ENCODE measurements at places on chromosomes 5 and 9.

- no peak for DNase-seq
Measured at GRCh38 chr9:35907711-35908503, 1.4 kb upstream of the SPAAR start.

- DNase-seq = no peak
Measured at GRCh38 chr5:163463063-163463435, 2.6 kb downstream of the HMMR start.

DNA sequence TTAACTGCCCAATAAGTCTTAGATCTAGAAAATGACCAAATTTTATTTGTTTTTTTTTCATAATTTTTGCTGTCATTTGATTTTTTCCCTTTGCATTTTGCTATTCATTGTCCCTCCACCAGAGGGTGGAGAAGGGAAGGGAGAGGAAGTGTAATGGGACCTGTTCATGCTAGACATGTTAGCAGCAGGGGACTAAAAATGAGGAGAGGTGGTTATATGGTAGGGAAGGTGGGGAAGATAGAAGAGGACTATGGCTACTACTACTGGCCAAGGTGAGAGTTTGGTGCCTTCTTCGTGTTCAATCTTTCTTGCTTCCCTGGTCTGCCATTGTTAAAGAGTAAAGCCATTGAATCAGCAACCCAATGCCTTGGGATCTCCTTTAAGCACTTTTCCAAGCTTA, 6.4 kb downstream of the GRIA1 start:
- no peak for DNase-seq

- DNase-seq = no peak
Measured at GRCh38 chr5:32866138-32866537, 155.0 kb downstream of the NPR3 start.

DNA sequence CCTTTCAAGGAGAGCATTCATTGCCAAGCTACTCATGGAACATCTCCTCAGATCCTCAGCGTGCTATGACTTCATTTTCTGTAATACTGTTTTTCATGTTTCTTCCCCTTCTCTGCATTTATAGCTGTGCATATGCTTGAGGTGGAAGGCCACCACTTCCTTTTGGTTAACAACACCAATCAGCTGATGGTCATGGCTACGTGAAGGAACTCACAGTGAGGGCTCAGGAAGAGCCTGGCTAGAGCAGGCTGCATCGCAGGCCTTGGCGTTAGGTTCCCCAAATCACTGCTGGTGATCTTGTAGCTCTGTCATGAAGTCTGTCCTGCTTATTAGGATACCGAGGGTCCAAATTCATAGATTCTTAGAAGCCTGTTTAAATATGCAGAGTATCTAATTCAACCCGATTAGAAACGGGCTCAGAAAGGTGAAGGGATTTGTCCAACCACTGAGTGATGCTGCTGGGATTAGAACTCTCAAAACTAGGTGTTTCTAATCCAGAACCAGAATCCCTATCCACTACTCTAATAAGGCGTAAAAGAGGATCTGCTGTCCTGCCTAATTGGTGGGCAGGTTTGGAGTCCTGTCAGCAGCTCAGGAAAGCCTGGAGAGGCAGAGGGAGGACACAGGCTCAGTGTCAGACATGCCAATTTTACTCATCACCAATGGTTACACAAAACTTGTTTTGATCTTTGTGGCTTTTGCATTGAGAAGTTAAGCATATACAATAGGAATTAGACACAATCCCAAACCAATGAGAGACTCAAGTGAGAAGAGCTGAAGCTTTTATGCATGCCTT, 7.5 kb downstream of the SYK start:
- DNase-seq = no peak

DNA sequence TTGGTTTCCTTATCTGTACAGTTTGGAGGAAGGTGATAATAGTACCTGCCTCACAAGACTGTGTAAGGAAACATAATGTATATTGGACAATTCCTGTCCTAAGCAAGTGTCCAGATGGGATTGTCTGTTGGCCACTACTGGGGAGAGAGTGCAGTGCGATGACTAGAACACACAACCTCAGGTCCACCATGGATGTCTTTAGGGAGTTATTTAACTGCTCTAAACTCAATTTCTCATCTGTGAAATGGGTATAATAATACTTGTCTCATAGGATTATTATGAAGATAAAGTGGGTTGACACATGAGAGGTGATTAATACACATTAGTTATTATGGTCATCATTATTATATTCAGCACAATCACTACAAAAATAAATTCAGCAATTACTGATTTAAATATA, 63.1 kb downstream of the CAST start:
- DNase-seq = no peak

DNA sequence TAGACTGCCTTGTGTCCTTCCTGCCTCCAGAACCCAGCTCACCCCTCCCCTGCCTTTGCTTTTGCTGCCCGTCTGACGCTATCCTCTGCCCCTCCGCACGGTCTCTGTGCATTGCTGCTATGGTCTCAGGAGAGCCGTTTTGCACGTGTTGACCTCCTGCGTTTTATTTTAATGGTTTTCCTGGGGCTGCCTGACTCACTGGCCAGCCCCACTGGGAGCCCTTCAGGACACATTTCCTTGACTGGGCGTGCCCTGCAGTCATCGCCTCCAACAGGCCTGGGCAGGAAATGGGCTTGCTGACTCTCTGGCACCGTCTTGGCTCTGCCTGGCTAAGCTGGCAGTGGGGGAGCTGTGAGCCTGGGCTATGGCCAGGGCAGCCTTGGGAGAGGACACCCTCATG, 17.9 kb upstream of the ASS1 start:
- no peak for DNase-seq

- DNase-seq = no peak
Measured at GRCh38 chr5:2188661-2189060, 305.9 kb upstream of the IRX4 start.

- no peak for DNase-seq
Measured at GRCh38 chr9:113387560-113388230, 10.9 kb upstream of the HDHD3 start.

GRCh38 chr5:56302027-56302426, 68.9 kb upstream of the ANKRD55 start:
- no peak for DNase-seq

DNA sequence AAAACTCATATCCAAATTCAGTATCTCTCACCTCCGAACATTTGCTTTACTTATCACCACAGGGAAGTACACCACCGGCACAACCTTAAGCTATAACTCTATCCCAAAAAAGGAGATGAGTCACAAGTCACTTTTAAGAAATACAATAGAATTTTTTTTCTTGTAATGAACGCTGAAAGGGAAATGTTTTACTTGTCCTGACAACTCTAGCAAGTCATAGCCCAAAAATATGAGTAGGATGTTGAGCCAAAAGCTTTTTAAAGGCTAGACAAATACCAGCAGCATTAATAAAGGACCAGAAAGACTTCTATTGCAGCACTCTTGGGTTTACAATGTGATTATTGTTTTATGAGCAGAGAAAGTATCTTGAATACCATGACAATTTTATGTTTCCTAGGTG, 147.3 kb upstream of the FST start:
- no peak for DNase-seq

DNA sequence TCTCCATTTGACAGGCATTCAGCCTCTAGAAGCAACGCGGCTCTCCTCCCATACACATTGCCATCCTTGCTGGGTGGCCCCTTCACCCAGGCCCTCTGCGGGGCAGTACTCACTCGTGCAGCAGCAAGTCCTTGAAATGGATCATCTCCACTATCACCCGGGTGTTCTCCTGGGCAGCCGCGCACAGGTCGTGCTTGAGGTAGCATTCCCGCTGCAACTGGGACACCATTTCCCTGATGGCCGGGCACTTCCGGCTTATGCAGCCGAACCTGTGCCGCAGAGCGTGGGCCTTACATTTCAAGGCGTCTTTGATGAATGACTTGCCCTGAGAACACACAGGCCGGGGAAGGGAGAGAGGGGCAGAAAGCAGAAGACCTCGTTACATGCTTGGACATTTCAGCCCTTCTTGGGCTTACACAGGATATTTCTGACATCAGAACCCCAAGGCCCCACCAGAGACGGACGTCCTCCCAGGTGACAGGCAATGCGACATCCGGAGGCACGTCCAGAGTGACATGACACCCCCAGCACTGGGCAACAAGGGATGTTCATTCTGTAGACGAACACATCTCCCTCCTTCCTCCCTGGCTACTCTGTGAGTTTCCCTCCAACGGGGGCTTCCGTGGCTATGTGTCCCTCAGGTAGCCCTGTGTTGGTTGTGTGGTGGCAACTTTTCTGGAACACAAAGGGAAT, 5.0 kb downstream of the STC2 start:
- DNase-seq = no peak

GRCh38 chr9:88749420-88749819, 214.4 kb downstream of the NXNL2 start:
- no peak for DNase-seq

DNA sequence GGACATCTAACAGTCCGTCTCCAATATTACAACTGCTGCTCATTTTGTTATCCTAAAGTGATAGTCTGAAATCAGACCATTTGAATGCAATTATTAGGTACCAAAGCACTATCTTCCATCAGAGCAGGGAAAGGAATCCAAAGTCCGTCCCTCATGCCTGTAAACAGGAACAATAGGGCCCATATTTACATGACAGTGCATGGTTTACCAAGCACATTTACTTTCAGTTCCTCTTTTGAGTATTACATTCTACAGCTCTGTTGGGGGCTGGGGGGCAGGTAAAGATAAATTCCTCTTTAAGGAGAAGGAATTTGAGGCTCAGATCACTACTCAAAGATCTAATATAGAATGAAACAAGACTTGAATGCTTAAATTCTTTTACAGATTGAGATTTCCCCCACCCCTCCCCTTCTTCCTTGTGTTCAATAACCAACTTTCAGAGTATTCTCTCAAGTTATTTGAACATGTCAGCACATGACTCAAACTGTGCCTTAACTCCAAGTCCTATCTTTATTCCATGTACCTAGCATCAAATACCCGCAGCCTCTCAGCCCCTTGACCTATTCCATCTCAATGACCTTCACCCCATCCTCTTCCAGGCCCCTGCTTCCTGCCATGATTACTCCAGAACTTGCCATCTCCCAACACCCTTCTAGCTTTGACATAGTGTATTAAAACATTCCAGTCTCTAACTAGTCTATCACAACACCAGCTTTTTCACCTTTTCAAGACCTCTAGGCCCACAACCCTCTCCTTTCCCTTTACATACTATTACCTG, 71.0 kb downstream of the BRINP1 start:
- no peak for DNase-seq

- DNase-seq = no peak
Measured at GRCh38 chr9:18683851-18684250, 209.9 kb downstream of the ADAMTSL1 start.

- DNase-seq = no peak
Measured at GRCh38 chr5:42499016-42499415, 75.8 kb downstream of the GHR start.

- no peak for DNase-seq
Measured at GRCh38 chr5:73136055-73136562, 15.7 kb downstream of the TMEM171 start.

GRCh38 chr9:120396931-120397330, 183.0 kb downstream of the CDK5RAP2 start:
- DNase-seq = no peak

DNA sequence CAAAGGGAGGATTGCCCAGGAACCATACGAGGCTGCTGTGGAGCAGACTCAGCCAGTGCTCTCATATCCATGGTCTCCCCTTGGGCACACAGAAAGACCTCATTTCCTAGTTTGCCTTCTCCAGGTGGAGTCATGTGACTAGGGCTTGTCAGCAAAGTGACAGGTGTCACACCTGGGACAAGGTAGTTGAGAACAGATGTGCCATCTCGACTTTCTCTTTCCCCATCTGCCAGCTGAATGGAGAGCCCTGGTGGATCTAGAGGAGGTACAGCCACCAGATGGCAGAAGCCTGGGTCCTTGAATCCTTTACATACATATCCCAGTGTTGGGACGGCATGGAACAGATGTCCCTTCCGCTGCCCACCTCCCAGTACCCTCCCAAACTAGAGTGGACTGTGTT, 42.9 kb upstream of the ALDOB start:
- DNase-seq = no peak

DNA sequence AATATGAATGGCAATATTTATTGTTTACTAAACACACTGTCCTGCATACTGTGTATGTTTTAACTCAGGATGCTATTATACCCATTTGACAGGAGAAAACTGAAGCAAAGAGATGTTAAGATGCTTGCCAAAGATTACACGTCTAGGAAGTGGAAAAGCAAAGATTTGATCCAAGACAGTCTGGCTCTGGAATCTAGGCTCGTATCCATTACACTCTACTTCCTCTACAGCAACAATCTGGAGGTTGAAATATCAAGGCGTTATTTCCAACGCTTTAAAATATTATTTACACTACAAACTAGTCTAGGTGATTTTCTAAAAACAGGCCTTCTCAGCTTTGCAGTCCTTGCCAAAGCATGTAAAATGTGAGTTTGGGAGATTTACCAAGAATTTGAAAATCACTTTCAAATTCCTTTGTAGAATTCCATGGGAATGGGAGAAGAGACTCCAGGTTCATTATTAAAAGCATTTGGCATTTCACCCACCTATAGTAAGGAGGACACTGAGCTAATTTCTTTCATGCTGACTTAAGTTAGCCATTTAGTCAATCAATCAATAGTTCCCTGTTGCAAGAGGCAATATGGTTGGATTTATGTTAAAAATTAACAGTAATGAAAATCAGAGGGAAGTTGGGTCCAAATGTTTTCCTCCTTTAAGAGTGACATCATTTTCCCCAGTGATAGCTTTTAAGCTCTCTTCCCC, 356.3 kb upstream of the SMARCA2 start:
- DNase-seq = no peak

DNA sequence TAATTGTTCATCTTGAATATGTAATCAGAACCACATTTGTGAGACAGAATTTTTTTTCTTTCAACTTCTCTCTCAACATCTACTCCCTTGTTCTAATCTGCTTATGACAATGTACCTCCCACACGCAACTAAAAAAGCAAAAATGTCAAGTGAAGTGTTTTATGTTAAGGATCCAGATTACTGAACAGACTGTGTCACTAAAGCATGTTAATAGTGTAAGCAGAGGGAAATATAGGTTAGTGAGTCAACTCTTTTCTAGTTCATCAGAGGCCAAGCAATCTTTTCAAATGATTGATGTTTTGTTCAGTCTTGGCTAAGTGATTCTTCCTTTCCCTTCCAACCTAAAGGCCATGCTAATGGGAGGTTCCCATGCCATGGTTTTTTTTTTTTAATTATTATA, 34.7 kb upstream of the IDNK start:
- no peak for DNase-seq

DNA sequence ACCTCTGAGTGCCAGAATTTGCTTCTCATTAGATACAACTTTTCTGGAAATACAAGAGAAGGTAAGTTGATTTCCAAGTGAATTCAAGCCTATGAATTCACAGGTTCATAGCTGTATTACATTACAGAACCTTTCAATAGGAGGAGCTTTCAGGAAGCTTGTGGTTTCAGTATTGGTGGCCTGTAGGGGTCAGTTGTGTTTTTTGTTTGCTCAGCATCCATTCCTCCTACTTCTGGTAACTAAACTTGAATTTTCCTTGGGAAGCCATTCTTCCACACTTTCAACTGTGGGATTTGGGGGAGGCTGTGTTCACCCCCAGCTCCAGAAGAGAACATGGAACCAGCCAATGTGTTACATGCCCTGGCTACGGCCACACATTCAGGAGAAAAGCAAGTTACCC, 5.6 kb upstream of the CYSTM1 start:
- no peak for DNase-seq

GRCh38 chr9:16985559-16986348, 115.3 kb upstream of the BNC2 start:
- no peak for DNase-seq
